ENCODE measurements at places on chromosomes 13 and 19.

DNA sequence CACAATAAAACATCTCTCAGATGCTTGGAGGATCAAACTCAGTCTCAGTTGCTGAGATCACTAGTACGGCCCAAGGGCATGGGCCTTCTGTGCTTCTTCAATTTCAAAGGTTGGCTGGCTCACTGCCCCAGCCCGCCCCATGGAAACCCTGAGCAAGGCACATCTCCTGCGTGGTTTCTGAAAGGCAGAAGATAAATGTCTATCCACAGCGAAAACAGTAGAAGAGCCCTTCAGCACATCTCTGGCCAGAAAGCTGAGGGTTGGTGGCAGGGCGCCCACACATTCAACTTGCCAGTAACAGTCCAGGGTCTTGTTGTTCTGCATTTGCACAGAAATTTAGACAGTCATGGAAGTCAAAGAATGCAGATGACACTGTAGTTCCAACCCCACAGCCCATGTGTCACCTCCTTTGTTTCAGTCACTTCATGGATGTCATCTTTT lies 24.0 kb upstream of the KATNAL1 start:
- no peak for DNase-seq

GRCh38 chr19:47881757-47882156 lies 4.4 kb downstream of the SULT2A1 start:
- no peak for DNase-seq

DNA sequence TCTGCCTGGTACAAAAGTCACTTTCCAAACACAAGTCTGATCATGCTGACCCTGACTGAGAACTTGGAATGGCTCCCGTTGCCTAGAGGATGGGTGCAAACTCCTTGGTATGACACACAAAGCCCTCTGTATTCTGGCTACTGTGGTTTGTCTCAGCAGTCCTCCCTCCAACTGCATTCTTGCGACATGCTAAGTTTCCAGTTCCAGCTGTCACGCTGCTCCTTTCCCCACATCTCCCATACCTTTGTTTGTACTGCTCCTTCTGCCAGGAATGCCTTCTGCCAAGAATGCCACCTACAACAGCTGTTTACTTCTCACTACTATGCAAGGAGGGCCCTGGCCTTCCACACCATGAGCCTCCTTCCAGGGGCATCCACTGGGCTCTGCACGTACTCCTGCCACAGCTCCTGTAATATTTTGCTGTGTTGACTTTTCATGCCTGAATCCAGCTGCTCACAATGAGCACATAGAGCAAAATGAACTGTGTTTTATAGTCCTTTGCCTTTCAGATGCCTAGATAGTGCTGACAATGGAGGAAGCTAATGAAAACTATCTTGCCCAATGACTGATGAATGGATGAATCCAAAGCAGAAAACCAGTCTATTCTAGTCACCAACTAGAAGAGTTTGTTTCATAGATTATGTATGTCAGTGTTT lies 543.7 kb downstream of the EFNB2 start:
- no peak for DNase-seq

GRCh38 chr19:41545547-41545946 lies 30.4 kb upstream of the CEACAM21 start:
- DNase-seq: no peak

GRCh38 chr13:94556041-94556440 lies 39.9 kb downstream of the TGDS start:
- DNase-seq: no peak

DNA sequence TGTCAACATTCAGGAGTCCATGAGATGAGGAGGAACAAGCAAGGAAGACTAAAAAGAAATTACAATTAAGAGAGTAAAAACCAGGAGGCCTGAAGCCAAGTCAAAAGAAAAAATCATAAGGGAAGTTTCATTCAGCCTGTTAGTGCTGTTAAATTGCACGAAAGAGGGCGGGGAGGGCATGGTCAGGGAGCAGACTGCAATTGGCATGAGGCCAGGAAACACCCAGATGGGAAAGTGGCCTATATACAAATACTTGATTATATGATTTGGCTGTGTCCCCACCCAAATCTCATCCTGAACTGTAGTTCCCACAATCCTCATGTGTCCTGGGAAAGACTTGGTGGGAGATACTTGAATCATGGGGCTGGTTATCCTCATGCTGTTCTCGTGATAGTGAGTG lies 43.9 kb downstream of the TNFSF13B start:
- no peak for DNase-seq

- DNase-seq: peak; percentile 44
Observed at GRCh38 chr13:77868717-77869116, 49.9 kb downstream of the EDNRB start.

- peak; percentile 44 for DNase-seq
Observed at GRCh38 chr13:33927315-33927714, 109.4 kb downstream of the RFC3 start.

GRCh38 chr13:113209759-113210421 lies 477 bp downstream of the CUL4A start:
- peak; percentile 79 for DNase-seq

GRCh38 chr13:44620057-44620456 lies 43.9 kb upstream of the TSC22D1 start:
- no peak for DNase-seq

GRCh38 chr19:8877854-8878705 lies 45.9 kb downstream of the MBD3L1 start:
- peak; percentile 48 for DNase-seq

DNA sequence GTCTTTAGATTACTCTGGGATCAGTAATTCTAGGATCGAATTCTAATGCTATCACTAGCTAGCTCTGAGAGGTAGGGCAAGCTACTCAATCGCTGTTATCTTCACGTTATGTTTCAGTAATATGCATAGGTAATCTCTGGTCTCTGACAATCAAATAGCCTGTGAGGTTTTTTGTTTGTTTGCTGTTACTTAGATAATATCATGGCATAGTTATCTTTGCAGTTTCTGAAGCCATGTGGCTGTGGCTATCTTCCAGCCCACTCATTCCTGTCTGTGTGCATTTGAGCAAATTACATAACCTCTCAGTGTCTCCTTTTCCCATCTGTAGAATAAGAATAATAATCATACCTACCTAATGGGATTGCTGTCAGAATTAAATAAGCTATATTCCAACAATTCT lies 330.2 kb downstream of the PCDH9 start:
- no peak for DNase-seq

- no peak for DNase-seq
Observed at GRCh38 chr19:50490991-50491472, 14.4 kb upstream of the GARIN5A start.

- DNase-seq: no peak
Observed at GRCh38 chr13:48879432-48879831, 96.3 kb upstream of the FNDC3A start.

- DNase-seq: no peak
Observed at GRCh38 chr13:29537736-29538651, 57.5 kb downstream of the SLC7A1 start.

DNA sequence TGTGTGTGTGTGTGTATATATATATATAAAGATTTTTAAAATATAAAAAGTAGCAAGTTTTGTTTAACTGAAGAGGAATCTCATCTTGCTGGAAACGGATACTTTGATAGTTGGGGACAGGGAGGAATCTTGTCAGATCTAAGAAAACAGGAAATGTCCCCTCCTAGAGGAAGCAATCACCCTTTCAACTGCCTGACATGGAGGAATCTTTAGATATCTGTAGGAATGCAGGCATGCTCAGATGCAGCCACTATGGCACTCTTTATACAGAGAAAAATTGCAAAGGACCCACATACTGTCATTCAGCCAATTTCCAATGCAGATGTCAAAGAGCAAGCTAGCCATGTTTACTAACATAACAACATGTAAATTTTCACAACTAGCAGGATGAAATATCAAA lies 38.8 kb downstream of the ZNF611 start:
- DNase-seq: no peak

GRCh38 chr13:51822106-51822815 lies 18.3 kb upstream of the DHRS12 start:
- DNase-seq: no peak

GRCh38 chr19:48400018-48400742 lies 6.7 kb downstream of the GRIN2D start:
- DNase-seq: peak; percentile 60

GRCh38 chr13:21123956-21124355 lies 52.4 kb downstream of the SKA3 start:
- no peak for DNase-seq

GRCh38 chr13:91468301-91468700 lies 69.9 kb downstream of the GPC5 start:
- DNase-seq: no peak

DNA sequence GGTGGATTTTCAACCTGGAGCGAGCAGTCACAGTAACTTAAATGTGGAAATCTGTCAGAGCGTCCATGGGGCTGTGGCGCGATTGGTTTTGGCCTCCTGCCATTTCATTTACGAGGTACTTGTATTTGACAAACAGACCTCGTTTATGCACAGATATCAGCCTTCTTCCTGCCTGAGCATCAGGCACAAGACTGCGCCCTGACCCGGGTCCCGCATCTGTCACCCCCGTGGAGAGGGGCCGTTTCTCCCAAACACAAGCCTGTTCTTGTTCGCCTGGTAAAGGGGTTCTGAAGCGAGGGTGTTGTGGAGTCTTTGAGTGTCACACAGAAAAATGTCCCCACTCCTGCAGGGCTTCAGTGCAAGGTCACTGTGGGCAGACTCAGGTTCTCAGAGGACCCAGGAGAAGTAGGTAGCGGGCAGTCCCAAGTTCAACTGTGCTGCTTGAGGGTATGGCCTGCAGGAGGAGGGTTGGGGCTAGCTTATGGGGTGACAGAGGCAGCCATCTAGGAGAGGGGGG lies 202.3 kb downstream of the URI1 start:
- no peak for DNase-seq

DNA sequence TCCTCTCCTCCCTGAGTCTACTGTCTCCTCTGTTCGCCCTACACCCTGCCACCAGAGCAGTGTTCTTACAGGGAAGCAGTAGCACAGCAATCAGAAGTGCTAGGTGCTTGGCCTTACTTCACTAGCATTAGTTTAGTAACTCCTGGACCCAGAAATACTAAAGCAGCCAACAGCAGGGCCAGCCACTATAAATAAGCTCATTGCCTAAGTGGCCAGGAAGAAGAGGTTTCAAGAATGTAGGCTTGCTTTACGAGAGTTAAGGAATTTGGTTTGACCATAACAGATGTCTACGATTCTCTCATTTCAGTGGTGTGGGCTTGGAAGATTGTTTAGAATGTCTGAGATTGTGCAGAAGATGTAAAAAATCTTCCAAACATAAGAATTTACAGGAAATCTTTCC lies 103.3 kb downstream of the ZAR1L start:
- DNase-seq: no peak

DNA sequence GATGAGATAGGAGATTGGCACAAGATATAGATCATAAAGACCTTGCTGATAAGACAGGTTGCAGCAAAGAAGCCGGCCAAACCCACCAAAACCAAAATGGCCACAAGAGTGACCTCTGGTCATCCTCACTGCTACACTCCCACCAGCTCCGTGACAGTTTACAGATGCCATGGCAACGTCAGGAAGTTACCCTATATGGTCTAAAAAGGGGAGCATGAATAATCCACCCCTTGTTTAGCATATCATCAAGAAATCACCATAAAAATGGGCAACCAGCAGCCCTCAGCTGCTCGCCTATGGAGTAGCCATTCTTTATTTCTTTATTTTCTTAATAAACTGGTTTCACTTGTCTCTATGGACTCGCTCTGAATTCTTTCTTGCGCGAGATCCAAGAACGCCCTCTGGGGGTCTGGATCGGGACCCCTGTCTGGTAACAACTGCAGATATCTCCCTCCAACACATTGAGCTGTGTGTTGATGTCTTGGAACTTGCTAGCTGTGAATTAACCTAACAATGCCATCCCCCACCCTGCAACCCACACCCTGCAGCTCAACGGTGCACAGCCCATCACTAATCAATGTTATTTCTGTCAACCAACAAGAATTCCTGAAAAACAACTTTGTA lies 27.1 kb upstream of the GRTP1 start:
- no peak for DNase-seq

GRCh38 chr13:105282406-105283285 lies 1252.8 kb downstream of the EFNB2 start:
- no peak for DNase-seq

- DNase-seq: no peak
Observed at GRCh38 chr19:54795758-54796157, 7.7 kb upstream of the KIR2DL4 start.

GRCh38 chr13:30753030-30753616 lies 17.8 kb downstream of the ALOX5AP start:
- DNase-seq: no peak

GRCh38 chr19:37243206-37243632 lies 25.2 kb downstream of the ZNF383 start:
- no peak for DNase-seq

DNA sequence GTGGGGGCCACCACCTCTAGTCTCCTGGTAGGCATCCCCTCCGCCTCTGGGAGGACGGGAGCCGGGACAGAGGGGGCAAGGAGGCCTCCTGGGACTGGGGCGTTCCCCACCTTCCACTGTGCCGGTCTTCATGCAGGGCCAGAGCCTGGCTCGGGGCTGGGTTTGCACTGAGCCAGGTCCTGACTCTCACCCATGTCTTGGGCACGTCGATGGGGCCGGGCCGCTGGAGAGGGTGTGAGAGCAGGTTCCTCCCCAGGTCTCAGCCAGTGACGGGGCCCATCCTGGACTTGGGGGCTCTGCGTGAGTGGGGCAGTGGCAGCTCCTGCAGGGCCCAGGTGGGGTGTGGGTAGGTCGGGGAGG lies 26.6 kb downstream of the ATP11A start:
- no peak for DNase-seq

DNA sequence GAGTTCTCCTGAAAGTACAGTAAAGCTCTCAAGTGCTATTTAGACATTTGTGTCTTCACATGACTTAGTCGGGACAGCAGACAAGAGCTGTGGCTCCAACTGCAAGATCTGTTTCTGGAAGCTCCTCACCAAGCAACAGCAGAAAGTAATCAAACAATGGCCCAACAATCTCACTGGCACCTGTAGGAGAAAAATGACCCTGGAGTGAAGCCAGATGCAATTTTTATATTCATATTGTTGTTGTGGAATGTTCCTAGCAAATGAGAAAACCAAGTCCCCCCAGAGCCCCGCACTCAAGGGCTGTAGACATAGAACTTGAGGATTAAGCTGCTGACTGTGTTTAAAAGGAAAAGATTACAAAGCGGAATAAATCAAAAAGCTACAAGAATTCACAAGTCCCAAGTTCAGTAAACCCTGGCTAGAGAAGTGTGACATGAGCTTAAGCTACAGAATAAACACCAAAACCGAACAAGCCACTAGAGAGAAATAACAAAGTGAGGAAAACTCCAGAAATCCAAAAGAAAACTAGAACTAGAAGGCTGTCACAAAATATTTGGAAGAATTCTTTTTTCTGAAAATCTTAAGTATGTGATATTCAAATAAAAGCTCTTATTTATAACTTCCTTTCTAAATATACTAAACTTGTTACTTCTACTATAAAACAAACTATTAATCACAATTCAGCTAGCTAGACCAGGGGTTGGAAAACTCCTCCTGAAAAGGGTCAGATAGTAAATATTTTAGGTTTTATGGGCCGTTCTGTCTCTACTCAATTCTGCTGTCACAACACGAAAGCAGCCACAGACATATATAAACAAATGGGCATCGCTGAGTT lies 454.5 kb downstream of the SUCLA2 start:
- no peak for DNase-seq

GRCh38 chr19:35316560-35316959 lies 12.4 kb upstream of the CD22 start:
- DNase-seq: no peak

- DNase-seq: peak; percentile 50
Observed at GRCh38 chr13:24215732-24216131, 55.2 kb downstream of the SPATA13 start.

GRCh38 chr13:77026255-77026860 lies 601 bp downstream of the FBXL3 start:
- peak; percentile 77 for DNase-seq
